Stimulated activated CD8-positive, alpha-beta memory T cell treated with anti-CD3 and anti-CD28 coated beads, Interleukin-15, amount 100 ng/mL, for 1 hour (primary cell): ENCODE measurements at places on chromosomes 2 and 18.

DNA sequence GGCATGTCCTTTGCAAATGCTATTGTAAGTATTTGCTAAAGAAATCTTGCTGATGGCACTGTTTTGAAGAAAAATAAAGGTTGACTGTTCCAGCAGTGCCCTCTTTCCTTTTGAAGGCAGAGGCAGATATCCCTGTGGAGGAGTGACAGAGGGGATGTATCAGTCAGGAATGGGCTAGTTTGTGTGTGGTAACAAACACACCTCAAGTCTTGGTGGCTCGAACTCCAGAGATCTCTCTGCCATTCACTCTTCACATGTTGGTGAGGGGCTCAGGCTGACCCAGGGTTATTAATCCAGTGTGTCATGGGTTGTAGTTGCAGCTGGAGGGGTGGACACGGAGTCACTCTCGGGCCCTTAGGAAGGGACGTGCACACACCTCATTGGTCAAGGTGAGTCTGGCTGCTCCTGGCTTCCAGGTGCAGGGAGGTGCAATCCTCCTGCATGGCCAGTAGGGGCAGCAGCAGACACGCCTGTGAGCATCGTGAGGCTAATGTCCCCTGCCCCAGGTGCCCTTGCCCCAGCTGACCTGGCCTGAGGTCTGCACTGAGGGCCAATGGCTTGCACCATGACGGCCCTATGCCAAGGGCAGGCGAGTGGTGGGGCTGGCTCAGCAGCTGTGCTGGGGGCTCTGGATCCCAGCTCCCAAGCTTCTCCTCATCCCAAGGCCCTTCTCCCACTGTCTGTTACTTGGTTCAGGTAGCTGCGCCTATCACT is 146.5 kb downstream of the ASB1 start:
- no peak for DNase-seq

GRCh38 chr2:222943820-222944219 is 83.0 kb downstream of the ACSL3 start:
- DNase-seq, result no peak

DNA sequence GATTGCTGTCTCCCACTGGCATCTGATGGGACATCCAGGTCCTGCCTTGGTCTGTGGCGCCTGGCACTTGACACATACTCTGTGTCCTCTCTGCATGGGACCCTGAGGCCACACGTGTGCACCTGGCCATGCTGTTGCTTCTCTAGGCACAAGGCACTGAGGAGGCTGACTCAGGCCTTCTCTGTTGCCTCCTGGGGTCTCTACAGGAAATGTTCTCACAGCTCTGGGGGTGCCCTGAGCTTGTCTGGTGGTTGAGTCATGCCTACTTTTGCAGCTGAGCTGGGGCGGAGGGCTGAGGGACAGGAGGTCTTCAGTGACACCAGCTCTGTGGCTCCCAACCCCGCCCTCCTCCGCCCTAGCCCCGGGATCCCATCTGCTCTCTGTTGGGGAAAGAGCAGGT is 207.0 kb upstream of the HS6ST1 start:
- no peak for DNase-seq

DNA sequence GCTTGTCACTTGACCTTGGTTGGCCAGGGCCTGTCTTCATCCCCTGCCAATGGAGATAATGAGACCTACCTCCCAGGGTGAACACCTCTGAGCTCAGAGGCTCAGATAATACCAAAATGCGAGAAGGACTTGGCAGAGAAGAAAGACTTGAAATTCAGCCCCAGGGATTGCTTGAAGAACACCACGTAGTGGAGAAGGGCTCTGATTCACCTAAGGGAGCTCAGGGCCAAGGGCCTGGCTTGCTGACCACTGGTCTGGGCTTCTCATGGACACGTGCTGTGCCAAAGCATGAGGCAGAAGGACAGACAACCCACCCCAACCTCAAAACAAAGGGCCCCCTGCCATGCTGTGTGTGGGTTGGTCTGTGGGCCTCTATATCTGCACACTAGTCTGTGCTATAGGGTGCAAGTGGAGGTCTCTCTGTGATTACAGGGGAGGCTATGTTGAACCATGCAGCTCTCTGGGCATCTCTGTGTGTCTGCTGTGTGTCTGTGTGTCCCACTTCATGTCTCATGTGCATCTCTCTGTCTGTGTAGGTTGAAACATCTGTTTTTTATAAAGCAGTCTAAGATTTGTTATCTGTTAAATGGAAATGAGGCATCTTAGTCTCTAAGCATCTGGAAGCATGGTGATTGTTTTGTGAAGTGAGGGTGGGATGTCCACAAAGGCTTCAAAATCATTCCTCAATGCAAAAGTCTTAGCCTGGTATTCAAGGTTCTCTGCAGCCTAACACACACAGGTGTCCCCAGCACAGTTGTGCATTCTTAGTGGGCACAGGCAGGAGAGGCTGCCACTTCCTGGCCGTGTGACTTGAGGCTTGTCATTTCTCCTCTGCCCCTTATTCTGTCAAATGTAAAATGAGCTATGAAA is 61.0 kb upstream of the EPAS1 start:
- DNase-seq, result no peak

GRCh38 chr2:38551746-38552145 is 51.0 kb downstream of the HNRNPLL start:
- no peak for DNase-seq

DNA sequence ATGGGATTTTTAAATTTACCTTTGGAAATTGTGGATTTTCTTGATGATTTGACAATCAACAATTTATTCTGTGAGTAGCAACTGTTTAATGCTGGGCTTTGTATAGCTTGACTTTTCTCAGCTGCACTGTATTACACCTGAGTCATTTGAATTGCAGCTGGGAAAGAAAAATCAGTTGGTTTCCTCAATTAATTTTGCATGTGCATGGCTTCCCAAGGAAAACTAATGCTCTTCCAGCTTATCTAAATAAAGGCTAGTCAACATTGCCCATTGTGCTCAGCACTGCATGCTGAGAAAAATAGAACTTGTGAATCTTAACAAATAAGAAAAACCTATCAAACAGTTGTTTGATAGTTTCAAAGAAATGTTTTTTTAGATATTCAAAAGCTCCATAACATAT is 268.3 kb upstream of the CDH20 start:
- no peak for DNase-seq
